ENCODE measurements at places on chromosomes 7 and 10. TPM values are rescaled to one million over a fixed set of nuclear protein-coding genes. Genes with fewer than 3 reads are reported as not detected.

The ASIC3 gene
- 0.83 TPM for total RNA-seq

The TSPAN12 gene
- total RNA-seq, result 111 TPM

The TMEM273 gene
- 10.0 TPM for total RNA-seq

The OR6V1 gene
- total RNA-seq, result not detected

The DNA2 gene
- 1.3 TPM for total RNA-seq

The VSIR gene
- total RNA-seq, result 41.4 TPM

The CPA2 gene
- total RNA-seq, result 0.22 TPM

The HSPA12A gene
- 44.6 TPM for total RNA-seq

The MARVELD1 gene
- total RNA-seq, result 14.3 TPM

The PSD gene
- total RNA-seq, result 6.0 TPM

The LEP gene
- 0.34 TPM for total RNA-seq

The CYP3A7 gene
- total RNA-seq, result not detected

The UPP1 gene
- 6.9 TPM for total RNA-seq

The CRTAC1 gene
- total RNA-seq, result 0.97 TPM

The RTKN2 gene
- 0.10 TPM for total RNA-seq

DNA sequence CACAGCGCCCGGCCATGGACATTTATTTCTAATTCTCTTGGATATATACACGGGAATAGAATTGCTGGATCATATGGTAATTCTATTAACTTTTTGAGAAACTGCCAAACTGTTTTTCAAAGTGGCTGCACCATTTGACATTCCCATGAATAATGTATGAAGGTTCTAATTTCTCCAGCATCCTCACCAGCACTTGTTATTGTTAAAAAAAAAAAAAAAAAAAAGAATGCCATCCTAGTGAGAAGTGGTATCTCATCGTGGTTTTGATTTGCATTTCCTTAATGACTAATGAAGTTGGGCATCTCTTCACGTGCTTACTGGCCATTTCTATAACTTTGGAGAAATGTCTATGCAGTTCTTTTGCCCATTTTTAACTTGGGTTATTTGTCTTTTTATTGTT lies 13.5 kb downstream of the CNNM2 start:
- no peak overlapping the region for H3K4me3 ChIP-seq
- H3K27me3 ChIP-seq, result no peaks in the 10 kb centered on the region
- H3K27ac ChIP-seq, result no peak overlapping the region
- no peak for DNase-seq

DNA sequence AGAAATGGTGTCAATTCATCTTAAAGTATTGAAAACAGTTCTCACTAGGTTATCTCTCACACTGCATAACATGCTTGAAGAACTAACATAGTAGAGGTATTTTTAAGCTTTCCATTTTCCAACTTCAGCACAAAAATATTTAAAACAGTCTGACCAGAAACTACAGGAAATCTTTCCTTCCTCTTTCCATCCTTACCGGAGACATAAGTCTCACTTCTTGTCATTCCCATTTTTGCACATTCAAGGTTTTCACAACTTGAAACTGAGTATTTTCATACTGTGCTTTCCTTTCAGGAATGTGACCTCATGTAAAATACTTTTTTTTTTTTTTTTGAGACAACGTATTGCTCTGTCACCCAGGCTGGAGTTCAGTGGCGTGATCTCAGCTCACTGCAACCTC lies 45.2 kb downstream of the ARHGAP12 start:
- no peaks in the 10 kb centered on the region for H3K27me3 ChIP-seq
- H3K4me3 ChIP-seq, result no peak overlapping the region
- DNase-seq, result no peak
- H3K36me3 ChIP-seq, result no peaks in the 10 kb centered on the region

GRCh38 chr7:23964715-23965114 lies 254.7 kb downstream of the STK31 start:
- no peak for DNase-seq
- no peak overlapping the region for H3K4me3 ChIP-seq
- no peaks in the 10 kb centered on the region for H3K36me3 ChIP-seq
- H3K27me3 ChIP-seq, result no peaks in the 10 kb centered on the region

DNA sequence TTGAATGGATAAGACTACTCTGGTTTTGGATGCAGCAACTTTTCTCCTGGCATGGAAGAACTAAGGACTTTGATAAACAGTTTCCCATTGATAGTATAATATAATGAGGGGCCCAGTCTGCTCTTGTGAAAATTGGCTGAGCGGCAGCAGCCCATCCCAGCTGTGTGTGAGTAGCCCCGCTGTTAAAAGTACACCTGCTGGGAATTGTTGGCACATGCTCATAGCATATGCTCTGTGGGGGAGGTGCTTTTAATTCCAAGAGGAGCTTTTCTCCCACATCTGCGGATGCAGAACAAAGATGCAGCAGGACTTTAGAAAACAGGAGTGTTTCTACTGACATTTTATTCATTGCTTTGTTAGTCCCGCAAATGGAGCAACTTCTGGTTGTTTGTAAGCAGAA lies 19.0 kb downstream of the SRI start:
- H3K27ac ChIP-seq, result no peak overlapping the region
- H3K27me3 ChIP-seq, result no peaks in the 10 kb centered on the region
- no peak for DNase-seq
- H3K4me3 ChIP-seq, result no peak overlapping the region

GRCh38 chr10:88642963-88643362 lies 21.3 kb upstream of the LIPF start:
- H3K4me1 ChIP-seq, result no peaks in the 10 kb centered on the region
- H3K27me3 ChIP-seq, result no peaks in the 10 kb centered on the region
- no peaks in the 10 kb centered on the region for H3K36me3 ChIP-seq
- no peak for DNase-seq
- H3K4me3 ChIP-seq, result no peak overlapping the region

DNA sequence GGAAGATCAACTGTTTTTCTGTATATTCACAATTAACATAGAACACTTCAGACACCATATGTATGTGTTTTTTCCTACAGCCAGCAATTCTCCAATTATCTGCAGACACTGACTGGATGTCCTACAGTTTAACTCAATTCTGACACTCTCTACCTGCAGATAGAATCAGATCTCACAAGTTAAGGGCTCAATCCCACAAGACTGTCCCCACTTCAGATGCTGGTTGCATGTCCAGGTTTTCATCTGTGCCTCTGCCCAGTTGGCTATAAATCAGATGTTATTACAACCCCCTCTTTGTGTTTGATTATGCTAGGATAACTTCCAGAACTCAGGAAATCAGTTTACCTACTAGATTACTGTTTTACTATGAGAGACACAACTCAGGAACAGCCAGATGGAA lies 295.9 kb downstream of the TWIST1 start:
- H3K27me3 ChIP-seq, result no peaks in the 10 kb centered on the region
- no peaks in the 10 kb centered on the region for H3K4me1 ChIP-seq
- no peak overlapping the region for H3K27ac ChIP-seq
- no peak overlapping the region for H3K4me3 ChIP-seq
- no peak for DNase-seq

- H3K27ac ChIP-seq, result no peak overlapping the region
- DNase-seq, result no peak
- no peaks in the 10 kb centered on the region for H3K36me3 ChIP-seq
- no peaks in the 10 kb centered on the region for H3K27me3 ChIP-seq
- no peaks in the 10 kb centered on the region for H3K4me1 ChIP-seq
- H3K4me3 ChIP-seq, result no peak overlapping the region
These were observed 90.4 kb downstream of the IDE start for GRCh38 chr10:92483539-92483938.

DNA sequence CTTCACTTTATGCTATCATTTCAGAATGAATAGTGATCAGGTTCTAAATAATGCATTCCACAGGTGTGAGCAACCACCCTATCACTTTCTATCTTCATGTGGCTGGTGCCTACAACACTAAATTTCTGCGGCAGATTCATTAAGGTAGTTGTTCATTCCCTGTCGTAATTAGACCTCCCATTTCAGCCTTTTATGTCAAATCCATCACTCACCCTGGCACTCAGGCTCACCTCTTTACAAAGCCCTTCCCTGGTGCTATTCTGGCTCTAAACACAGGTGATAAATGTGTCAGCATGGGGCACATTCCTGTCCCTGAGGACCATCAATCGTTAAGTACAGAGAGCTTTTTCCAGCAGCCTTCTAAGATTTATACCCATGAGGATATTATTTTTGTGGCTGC lies 300.0 kb upstream of the C7orf33 start:
- H3K27me3 ChIP-seq, result no peaks in the 10 kb centered on the region
- no peak overlapping the region for H3K27ac ChIP-seq
- no peaks in the 10 kb centered on the region for H3K4me1 ChIP-seq
- H3K36me3 ChIP-seq, result no peaks in the 10 kb centered on the region
- no peak overlapping the region for H3K4me3 ChIP-seq

DNA sequence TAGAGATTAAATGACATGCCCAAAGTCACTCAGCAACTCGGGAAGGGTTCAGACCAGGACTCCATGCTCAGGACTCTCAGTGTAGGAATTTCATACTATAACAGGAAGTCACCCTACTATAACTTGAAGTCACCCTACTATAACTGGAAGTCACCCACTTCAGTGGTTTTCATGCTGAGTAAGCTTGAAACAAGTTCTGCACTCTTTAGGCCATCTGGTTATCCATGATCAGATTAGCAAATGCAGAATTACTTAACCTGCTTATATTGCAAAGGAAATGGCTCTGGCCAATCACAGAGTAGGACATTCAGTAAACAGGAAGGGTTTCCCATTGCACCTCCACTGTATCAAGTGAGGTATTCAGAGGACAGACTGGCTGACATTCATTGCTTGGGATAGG lies 1240.4 kb downstream of the GATA3 start:
- H3K36me3 ChIP-seq, result no peaks in the 10 kb centered on the region
- H3K27ac ChIP-seq, result no peak overlapping the region
- no peaks in the 10 kb centered on the region for H3K27me3 ChIP-seq
- H3K4me3 ChIP-seq, result no peak overlapping the region
- H3K4me1 ChIP-seq, result no peaks in the 10 kb centered on the region
- no peak for DNase-seq

DNA sequence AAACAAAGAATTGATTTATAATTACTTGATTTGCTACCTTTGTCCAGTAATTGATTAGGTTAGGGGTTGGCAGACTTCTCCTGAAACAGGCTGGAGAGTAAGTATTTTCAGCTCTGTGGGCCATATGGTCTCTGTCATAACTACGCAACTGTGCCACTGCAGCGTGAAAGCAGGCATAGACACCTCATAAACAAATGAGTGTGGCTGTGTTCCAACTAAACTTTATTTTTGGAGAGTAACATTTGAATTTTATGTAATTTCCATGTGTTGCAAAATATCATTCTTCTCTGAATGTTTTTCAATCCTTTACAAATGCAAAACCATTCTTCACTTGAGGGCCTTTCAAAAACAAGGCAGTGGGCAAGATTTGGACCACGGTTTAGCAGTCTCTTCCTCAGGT lies 76.9 kb downstream of the GALNT17 start:
- no peaks in the 10 kb centered on the region for H3K36me3 ChIP-seq
- no peak overlapping the region for H3K4me3 ChIP-seq
- H3K27me3 ChIP-seq, result no peaks in the 10 kb centered on the region

- no peaks in the 10 kb centered on the region for H3K4me1 ChIP-seq
- H3K27ac ChIP-seq, result no peak overlapping the region
- H3K27me3 ChIP-seq, result no peaks in the 10 kb centered on the region
- H3K4me3 ChIP-seq, result no peak overlapping the region
- no peak for DNase-seq
- no peaks in the 10 kb centered on the region for H3K36me3 ChIP-seq
These were observed 725.6 kb upstream of the GALNT17 start for GRCh38 chr7:70406186-70406949.

- DNase-seq, result no peak
- H3K4me1 ChIP-seq, result no peaks in the 10 kb centered on the region
- no peak overlapping the region for H3K4me3 ChIP-seq
- H3K36me3 ChIP-seq, result no peaks in the 10 kb centered on the region
- H3K27me3 ChIP-seq, result no peaks in the 10 kb centered on the region
- H3K27ac ChIP-seq, result no peak overlapping the region
These were observed 47.9 kb downstream of the MKI67 start for GRCh38 chr10:128078136-128078969.

DNA sequence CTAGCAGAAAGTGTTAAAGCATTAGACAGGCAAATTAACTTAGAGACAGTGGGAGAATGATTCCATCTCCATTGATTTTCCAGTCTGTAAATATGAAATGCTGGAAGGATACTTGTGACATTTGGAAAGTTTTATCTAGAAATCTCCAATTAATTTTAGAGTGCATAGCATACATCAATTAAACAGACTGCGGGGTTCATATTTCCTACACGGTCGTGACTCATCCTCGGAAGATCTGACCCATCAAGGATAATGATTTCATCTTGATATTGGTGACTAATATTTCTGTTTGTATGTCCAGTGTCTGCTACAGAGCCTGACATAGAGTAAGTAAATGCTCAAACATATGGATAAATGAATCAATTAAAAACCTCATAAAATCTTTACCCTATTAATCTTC lies 474.9 kb downstream of the KCNMA1 start:
- H3K4me1 ChIP-seq, result peaks cover 16% of the 10 kb centered on the region
- no peaks in the 10 kb centered on the region for H3K27me3 ChIP-seq
- no peak overlapping the region for H3K4me3 ChIP-seq
- DNase-seq, result peak; percentile 20
- no peak overlapping the region for H3K27ac ChIP-seq

GRCh38 chr7:44155191-44156185 lies 14.4 kb upstream of the MYL7 start:
- H3K36me3 ChIP-seq, result no peaks in the 10 kb centered on the region
- DNase-seq, result no peak
- H3K27me3 ChIP-seq, result no peaks in the 10 kb centered on the region
- H3K4me3 ChIP-seq, result no peak overlapping the region
- H3K27ac ChIP-seq, result no peak overlapping the region
- no peaks in the 10 kb centered on the region for H3K4me1 ChIP-seq

- DNase-seq, result no peak
- no peak overlapping the region for H3K4me3 ChIP-seq
- no peaks in the 10 kb centered on the region for H3K36me3 ChIP-seq
These were observed 119.4 kb downstream of the COL28A1 start for GRCh38 chr7:7416031-7416858.

- peaks cover 18% of the 10 kb centered on the region for H3K36me3 ChIP-seq
- no peak overlapping the region for H3K27ac ChIP-seq
- no peak overlapping the region for H3K4me3 ChIP-seq
- no peaks in the 10 kb centered on the region for H3K27me3 ChIP-seq
- DNase-seq, result no peak
These were observed 70.2 kb downstream of the UBE2H start for GRCh38 chr7:129882531-129882930.

DNA sequence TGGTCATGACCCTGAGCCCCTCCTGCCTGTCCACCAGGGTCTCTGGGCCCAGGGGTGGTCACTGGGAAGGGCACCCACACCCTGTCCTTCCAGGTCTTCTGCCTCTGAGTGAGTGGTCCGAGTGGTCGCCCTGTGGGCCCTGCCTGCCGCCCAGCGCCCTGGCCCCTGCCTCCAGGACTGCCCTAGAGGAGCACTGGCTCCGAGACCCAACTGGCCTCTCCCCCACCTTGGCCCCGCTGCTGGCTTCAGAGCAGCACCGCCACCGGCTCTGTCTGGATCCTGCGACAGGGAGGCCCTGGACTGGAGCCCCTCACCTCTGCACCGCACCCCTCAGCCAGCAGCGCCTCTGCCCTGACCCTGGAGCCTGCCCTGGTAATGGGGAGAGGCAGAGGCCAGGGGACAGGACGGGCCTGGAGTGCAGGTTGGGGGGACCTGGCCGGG lies 13.9 kb upstream of the ZNF862 start:
- no peaks in the 10 kb centered on the region for H3K27me3 ChIP-seq
- H3K4me1 ChIP-seq, result no peaks in the 10 kb centered on the region
- no peak overlapping the region for H3K27ac ChIP-seq
- H3K36me3 ChIP-seq, result no peaks in the 10 kb centered on the region
- no peak for DNase-seq
- no peak overlapping the region for H3K4me3 ChIP-seq

GRCh38 chr7:111986601-111987000 lies 219.6 kb downstream of the DOCK4 start:
- H3K4me1 ChIP-seq, result peaks cover 6% of the 10 kb centered on the region
- no peaks in the 10 kb centered on the region for H3K36me3 ChIP-seq
- DNase-seq, result no peak

- H3K4me3 ChIP-seq, result no peak overlapping the region
- H3K27ac ChIP-seq, result no peak overlapping the region
- no peak for DNase-seq
- H3K4me1 ChIP-seq, result no peaks in the 10 kb centered on the region
- H3K27me3 ChIP-seq, result no peaks in the 10 kb centered on the region
These were observed 52.3 kb upstream of the SLC35B4 start for GRCh38 chr7:134368851-134369544.

Data from adrenal gland (tissue), 19 donors.